NCI-H146 (cell line): ENCODE measurements at places on chromosomes 4 and X.

- DNase-seq: no peak
Observed at GRCh38 chrX:3262901-3263300, 83.6 kb downstream of the MXRA5 start.

- peak; percentile 28 for DNase-seq
Observed at GRCh38 chrX:135194684-135195083, 23.5 kb upstream of the CT55 start.

GRCh38 chrX:134782796-134783195 lies 124.5 kb upstream of the PLAC1 start:
- DNase-seq: no peak

- no peak for DNase-seq
Observed at GRCh38 chr4:145178740-145179280, 1.6 kb downstream of the OTUD4 start.

- DNase-seq: no peak
Observed at GRCh38 chr4:36332782-36333131, 51.3 kb downstream of the DTHD1 start.

GRCh38 chr4:168584321-168584771 lies 87.5 kb downstream of the PALLD start:
- no peak for DNase-seq

DNA sequence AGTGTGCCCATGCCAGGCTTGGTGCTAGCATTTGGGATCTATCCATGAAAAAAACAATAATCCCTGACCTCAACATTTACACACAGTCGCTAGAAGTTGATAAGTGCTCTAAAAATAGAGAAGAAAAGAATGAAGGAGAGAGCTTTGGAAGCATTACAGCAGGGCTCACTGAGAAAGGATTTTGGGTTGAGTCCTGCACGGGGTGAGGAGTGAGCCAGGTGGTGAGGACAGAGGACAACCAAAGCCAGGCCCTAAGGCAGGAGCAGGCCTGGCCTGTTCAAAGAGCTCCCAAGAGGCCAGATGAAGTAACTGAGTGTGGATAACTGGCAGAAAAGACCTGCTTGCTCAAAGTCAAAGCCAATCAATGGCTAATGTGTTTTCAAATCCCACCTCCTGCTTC lies 20.7 kb upstream of the PROM1 start:
- no peak for DNase-seq

DNA sequence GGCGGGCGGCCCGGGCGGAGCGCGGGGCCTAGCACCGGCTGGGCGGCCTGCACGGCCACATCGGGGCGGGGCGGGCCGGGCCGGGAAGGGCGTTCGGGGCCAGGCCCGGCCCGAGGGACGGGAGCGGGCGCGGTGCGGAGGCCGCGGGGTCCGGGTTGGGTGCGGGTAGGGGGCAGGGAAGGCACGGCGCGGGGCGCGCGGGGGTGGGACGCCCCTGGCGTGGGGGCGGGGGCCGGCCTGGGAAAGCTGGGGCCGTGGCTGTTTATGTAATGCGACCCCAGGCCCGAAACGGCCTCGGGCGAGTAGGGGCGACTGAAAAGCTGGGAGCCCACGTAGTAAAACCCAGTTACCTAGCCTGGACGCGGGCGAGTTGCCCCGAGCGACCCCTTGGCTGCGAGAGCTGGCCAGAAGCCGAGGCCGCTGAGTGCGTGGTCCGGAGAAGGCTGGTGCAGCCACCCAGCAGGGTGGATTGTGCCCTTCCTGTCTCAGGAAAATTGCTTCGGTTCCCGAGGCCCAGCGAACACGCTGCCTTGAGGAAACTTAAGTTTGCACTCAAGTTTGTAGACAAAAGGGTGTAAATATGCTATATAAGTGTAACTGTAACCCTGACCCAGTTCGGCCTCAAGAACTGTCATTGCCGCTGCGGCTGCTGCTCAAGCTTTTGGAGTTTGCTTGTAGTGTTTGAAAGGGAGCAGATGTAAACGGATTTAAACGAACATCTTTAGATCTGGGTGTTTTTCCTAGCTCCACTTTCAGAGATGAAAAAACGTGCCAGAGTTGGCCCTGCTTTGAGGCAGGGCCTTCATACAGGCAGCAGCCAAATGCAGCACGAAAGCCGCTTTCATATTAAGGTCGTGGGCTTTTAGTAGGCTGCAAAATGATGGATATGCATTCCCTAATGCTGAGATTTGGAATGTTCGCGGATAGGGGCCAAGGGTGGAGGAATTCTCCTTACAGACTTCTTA lies 674 bp downstream of the SEC24B start:
- DNase-seq: peak; percentile 28

DNA sequence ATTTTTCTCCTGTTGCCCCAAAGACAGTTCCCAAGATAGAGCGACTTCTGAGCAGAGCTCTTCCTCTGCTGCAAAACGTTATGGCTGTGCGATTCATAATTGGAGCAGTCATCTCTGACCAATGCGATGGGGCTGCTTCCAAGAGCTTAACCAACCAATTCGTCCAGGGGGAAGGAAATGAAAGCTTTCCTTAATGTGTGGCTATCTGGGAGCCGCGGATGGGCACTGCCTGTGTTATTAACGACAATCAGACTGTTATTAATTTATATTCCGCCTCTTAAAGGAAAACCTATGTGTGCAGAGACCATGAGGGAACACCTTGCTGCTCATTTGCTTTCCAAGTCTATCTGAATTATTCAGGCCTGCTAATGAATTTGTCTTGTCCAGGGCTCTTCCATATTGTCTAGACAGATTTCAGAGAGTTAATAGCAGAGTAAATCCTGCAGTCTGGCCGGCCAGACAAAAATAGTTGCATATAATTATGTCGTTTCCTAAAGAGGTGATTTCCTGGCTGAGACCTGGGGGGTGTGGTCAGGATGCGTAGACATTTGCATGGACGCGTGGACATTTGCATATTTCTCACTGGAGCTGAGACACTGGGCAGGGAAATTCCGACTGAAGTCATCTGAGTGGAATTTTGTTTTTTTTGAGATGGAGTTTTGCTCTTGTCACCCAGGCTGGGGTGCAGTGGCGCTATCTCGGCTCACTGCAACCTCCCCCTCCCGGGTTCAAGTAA lies 135.4 kb downstream of the HMX1 start:
- no peak for DNase-seq

DNA sequence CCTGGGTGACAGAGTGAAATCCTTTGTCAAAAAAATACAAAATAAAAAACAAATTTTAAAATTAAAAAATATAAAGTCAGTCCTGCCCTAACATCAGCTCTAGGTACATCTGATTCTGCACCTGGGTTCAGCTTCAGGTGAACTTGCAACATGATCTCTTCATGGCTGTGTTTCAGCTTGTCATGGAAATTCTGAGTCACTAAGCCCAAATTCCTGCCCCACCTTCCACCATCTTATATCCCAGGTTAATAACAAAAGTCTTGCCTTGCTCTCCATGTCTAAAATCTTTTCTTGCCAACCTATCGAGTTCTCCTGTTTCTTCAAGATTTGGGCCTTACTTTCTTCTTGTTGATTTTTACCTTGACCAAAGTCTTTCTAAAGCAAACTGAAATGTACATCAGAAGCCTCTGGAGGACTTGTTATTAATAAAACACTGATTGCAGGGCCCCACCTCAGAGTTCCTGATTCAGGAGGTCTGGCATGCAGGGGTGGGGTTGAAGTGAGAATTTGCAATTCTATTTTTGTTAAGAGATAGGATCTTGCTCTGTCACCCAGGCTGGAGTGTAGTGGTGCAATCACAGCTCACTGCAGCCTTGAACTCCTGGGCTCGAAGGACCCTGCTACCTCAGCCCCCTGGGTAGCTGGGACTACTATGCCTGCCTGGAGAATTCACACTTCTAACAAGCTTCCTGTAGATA lies 125.8 kb upstream of the VCX3A start:
- no peak for DNase-seq

DNA sequence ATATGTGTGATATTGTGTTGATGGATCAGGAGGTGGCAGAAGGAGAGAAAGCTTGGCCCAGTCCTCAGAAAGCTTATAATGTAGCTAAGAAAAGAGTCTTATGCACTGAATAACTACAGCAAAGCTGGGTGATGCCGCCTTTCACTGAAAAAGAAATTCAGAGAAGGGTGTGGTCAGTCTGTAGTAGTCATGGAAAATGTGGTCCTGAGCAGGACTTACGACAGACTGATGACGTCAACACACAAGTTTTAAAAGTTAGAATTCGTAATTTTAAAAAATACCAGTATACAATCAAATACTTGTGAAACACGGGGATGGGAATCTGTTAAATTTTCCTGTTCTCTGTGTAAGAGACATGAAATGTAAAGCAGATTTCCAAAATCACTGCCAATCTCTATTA lies 87.0 kb upstream of the RAPGEF2 start:
- no peak for DNase-seq

DNA sequence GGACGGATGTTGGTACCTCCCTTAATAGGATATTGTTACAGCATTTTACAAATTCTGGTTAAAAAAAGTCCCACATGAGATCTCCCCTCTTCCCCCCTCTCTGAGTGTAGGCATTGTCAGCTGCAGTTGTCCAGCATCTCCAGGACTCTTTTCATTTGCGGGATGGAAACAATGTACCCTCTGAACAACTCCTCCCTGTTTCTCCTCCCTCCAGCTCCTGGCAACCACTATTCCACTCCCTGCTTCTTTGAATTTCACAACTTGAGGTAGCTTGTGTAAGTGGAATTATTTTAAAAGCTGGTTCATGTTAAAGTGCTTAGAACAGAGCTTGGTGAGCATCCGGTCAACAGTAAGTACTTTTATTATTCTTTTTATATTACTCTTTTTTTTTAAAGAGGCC lies 69.8 kb downstream of the TBL1X start:
- peak; percentile 40 for DNase-seq

DNA sequence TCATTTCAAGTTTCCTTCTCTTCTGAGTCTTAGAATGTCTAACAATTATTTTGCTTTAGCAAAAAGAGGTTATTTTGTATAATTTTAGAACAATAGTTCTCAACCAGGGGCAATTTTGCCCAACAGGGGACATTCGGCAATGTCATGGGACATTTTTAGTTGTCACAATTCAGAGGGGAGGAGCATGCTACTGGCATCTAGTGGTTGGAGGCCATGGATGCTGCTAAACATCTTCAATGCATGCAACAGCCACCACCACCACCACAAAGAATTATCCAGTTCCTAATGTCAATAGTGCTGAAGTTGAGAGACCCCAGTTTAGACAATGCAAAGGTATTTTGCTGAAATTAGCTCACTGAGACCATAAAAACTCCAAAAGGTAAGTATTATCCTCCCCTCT lies 122.5 kb downstream of the ARHGAP6 start:
- DNase-seq: no peak

- no peak for DNase-seq
Observed at GRCh38 chr4:76624241-76624681, 189.2 kb downstream of the SHROOM3 start.

DNA sequence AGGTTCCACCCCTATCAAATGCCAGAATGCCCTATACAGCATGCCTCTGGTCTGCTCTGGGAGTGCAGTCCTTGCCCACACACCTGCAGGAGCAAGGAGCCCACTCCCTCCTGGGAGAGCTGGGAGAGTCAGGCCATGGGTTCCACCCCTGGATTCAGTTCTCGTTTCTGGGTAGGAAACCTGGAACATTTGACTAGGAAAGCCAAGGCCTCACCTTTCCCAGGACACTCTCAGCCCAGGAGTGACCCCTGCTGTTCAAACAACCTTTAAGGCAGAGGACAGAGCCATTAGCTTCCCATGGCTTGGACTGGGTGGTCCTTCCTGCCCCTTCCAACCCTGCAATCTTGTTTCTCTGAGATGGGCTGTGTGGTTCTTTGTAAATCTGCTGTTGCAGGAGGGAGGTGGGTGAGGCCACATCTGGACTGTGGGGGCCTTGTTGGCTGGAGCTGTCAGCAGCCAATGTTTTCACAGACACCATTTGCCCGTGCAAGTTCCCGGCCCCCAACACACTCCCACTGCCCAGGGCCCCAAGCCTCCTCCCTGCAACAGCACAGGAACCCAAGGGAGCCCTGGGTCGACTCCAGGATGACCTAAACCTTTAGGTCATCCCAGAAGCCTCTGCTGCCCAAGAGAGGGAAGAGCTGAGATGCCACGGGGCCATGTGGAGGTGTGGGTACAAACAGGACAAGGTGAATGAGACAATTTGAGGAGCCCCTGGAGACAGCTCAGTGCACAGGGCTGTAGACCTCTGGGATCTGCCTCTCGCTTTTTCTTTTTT lies 104.4 kb downstream of the PJA1 start:
- no peak for DNase-seq

- no peak for DNase-seq
Observed at GRCh38 chr4:37058826-37059225, 185.7 kb upstream of the NWD2 start.

DNA sequence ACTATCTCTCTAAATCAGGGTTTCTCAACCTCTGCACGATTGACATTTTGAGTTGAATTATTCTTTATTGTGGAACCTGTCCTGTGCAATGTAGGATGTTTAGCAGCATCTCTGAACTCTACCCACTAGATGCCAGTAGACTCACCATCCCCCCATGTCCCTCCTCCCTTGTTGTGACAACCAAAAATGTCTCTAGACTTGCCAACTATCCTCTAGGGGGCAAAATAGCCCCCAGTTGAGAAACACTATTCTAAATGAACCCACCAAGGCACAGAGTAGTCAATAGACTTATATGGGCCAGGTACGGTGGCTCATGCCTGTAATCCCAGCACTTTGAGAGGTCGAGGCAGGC lies 49.1 kb upstream of the GAB1 start:
- DNase-seq: no peak

GRCh38 chrX:155056877-155057792 lies 13.8 kb downstream of the CMC4 start:
- DNase-seq: peak; percentile 42

GRCh38 chrX:36568946-36569345 lies 439.2 kb upstream of the FAM47C start:
- DNase-seq: no peak

DNA sequence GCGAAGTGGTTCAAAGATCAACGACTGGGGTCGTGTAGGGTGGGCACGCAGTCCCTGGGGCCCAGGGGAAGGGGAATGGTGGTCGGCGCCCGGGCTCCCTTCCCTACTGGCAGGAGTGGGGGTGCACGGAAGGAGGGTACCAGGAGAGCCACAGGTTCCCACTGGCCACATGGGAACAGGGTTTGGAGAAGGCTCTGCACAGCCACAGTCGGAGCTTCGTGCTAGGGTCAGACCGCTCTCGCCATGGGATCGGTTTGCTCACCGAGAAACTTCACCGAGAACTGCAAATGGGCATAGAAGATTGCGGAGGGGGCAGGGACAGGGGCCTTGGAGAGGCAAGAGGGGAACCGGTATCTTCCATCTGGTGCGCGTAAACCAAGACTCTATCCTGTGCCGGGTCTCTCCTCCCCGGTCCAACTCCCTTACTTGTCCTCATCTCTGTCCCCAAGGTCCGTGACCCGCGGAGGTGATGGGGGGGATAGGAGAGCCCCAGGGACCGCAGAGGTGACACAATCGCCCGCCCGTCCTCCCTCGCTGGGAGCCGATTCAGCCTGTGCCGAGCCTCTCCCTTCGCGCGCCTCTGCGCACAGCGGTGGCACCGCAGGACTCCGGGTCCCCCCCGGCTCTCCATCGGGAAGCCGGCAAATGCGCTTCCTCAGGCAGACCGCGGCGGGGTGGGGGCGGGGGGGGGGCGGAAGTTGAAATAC lies 1.0 kb downstream of the SCD5 start:
- peak; percentile 14 for DNase-seq

GRCh38 chr4:99821918-99822503 lies 5.4 kb downstream of the DAPP1 start:
- DNase-seq: no peak

- DNase-seq: no peak
Observed at GRCh38 chr4:8374851-8375649, 65.5 kb downstream of the ACOX3 start.

GRCh38 chr4:100828986-100829685 lies 311.3 kb upstream of the EMCN start:
- DNase-seq: no peak
